ENCODE measurements at places on chromosomes 6 and 20.

GRCh38 chr6:69913361-69913760 lies 47.0 kb downstream of the COL19A1 start:
- DNase-seq, result no peak

DNA sequence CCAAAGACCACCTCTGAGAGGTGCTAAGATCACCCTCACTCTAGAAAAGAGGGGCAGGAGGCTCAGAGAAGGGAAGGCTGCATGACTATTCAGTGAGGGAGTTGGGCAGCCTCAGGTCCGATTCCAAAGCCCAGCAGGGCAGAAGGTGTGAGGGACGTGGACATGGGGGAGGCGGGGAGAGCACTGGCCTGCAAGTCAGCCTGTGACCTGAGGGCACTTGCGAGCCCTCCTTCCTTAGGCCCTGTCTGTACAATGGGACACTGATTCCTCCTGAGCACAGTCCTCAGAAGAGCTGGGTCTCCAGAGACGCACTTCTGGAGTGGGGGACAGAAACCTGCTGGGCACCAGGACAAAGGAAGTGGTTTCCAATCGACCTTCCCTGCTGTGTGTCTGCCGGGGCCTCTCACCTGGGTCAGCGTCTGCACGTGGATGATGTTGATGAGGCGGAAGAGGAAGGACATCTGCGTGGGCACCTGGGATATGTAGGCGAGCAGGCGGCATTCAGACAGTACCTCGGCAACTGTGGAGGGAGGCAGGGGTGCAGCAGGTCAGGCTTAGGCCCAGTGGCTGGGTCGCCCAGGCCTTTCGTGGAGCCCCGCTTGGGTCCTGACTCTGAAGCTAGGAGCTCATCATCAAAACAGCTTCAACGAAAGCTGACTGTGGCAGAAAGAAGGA lies 48.5 kb downstream of the MYH7B start:
- DNase-seq, result no peak

GRCh38 chr6:3226481-3227362 lies 731 bp downstream of the TUBB2B start:
- no peak for DNase-seq

DNA sequence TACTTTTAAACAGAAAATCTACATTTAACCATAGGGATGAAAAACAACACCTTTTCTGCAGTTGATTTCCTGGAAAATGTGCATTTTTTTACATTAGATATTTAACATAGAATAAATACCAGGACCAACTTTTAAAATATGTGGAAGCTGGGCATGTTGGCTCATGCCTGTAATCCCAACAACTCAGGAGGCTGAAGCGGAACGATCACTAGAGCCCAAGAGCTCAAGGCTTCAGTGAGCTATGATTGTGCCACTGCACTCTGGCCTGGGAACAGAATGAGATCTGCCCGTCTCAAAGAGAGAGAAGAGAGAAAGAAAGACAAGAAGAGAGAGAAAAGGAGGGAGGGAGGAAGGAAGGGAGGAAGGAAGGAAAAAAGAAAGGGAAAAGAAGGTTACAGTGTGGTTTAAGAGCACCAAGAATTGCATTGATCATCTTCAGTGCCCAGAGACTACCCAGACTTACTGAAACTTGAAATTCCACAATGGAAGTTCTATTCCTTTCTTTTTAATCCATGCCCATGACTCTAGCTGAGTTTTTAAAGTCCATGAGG lies 189.4 kb upstream of the ARID1B start:
- DNase-seq, result no peak

GRCh38 chr20:32831982-32832381 lies 12.2 kb downstream of the MAPRE1 start:
- DNase-seq, result no peak

- DNase-seq, result no peak
Observed at GRCh38 chr20:47921408-47921807, 136.1 kb upstream of the SULF2 start.

- no peak for DNase-seq
Observed at GRCh38 chr20:25336561-25337422, 53.8 kb downstream of the ABHD12 start.

- no peak for DNase-seq
Observed at GRCh38 chr20:49832632-49833327, 20.2 kb downstream of the SLC9A8 start.

GRCh38 chr6:156102129-156102528 lies 646.5 kb upstream of the NOX3 start:
- DNase-seq, result no peak

GRCh38 chr6:41638002-41638934 lies at the start of gene MDFI:
Gene MDFI (plus strand): TSS chr6:41638468. CDS start chr6:41638750, 282 bp downstream.
- DNase-seq, result no peak

DNA sequence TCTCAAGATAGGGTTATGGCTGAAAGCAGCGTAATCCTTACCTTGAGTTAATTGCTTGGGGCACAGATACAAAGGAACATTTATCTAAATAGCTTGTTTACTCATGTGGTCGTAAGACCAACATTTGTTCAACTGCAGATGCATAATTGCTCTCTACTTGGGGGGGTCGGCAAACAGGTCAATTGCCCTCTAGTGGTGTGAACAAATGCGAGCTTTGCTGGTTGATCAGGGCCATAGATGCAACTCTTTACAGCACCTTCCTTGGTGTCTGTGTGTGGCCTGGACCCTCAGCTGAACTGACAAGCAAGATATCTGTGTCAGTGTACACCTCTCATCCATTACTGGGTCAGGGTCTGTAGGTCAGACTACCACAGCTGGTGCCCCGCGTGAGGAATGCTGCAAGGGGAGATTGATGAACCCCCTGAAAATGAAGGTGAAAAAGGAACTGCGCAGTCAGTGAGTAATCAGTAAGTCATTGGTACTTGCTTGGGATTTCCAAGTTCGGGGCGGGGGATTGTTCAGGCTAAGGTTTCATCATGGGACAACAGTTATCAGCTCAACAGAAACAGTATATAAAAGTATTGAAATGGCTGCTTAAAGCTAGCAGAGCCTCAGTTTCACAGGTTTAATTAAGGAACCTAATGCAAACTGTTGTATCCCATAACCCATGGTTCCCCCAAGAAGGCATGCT lies 24.0 kb downstream of the HLA-DPA1 start:
- DNase-seq, result no peak

DNA sequence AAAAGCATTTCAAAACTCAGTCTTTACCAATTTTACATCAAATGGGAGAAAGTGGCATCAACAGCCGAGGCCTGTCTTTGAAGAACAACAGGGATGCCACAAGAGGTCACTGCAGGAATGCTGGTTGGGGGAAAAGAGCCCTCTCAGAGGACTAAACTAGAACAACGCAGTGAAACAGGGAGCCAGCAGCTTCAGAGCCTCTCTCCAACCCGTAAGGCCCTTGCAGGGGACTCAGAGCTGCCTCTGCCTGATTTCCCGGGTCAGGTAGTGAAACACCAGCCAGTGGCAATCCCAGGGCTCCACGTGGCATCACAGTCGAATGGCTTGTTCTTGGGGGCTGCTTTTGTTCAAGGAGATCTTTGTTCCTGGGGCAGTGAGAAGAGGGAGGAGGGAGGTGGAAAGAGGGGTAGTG lies 55.0 kb upstream of the KCNK16 start:
- DNase-seq, result no peak
